ENCODE measurements at places on chromosomes 11 and 22. TPM values are rescaled to one million over a fixed set of nuclear protein-coding genes. Genes with fewer than 3 reads are reported as not detected.
A peak's percentile ranks its signal among the peaks of the same experiment; 100 is the strongest.

Gene SUSD2
- total RNA-seq, result 1.0 TPM

Gene PGR
- total RNA-seq, result not detected

DNA sequence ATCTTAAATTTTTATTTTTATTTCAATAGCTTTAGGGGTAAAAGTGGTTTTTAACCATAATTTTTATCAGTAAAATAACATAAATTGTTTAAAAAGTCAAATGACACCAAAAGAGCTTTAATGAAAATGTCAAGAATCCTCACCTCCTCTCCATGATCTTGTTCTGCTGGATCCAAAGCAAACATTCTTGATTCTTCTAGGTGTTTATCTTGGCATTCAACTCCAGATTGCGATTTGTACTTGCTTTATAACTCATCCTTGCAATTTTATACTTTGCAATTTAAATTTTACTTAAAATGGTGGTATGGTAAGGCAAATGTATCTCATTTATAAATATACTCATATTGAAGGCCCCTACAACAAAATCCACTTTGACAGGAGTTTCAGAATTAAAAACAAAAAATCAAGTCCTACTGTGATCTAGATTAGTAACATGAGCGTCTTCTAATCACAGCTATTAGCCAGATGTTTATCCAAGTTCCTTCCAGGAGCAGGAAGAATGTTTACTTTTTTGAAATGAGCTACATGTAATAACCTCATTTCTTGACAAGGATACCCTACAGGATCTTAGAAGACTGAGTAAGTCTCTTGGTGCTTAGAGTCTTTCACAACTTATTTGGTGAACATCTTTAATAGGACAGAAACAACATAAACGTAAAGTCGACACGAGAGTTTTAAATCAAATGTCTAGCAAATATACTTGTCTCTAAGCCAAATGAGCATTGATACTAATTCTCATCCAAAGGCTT, 72.4 kb upstream of the CARD18 start:
- no peak for DNase-seq

GRCh38 chr22:30001459-30001858, 78.8 kb upstream of the HORMAD2 start:
- DNase-seq, result no peak

- no peak for DNase-seq
These were observed 102.0 kb downstream of the ME3 start for GRCh38 chr11:86570451-86570850.

- DNase-seq, result peak; percentile 31
These were observed 8.3 kb upstream of the SLC39A13 start for GRCh38 chr11:47399860-47400767.

- no peak for DNase-seq
These were observed 24.6 kb upstream of the ACER3 start for GRCh38 chr11:76835928-76836612.

- DNase-seq, result no peak
These were observed 2.7 kb downstream of the MUC5AC start for GRCh38 chr11:1160231-1161101.
